Mesenteric fat pad (tissue), 1 donor: ENCODE measurements at places on chromosomes 16 and 17. TPM values are rescaled to one million over a fixed set of nuclear protein-coding genes. Genes with fewer than 3 reads are reported as not detected.

GRCh38 chr17:76542984-76543383 lies 3.1 kb downstream of the PRCD start:
- DNase-seq = no peak

DNA sequence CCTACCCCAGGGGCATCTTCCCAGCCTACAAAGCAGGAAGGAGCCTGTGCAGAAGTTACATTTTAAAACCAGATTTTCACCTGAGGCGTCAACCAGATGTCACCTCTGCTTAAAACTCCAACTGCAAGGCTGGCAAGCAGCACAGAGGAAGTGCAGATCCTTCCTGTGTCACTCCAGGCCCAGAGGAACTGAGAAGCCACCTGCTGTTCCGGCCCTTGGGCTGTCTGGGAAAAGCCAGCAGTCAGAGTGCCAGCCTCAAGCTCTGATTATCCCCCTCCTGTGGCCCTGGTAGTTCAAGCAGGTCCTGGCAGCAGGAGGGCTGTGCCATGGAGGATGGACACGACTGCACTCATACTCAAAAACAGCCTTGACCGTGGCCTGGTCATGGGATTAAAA lies 10.2 kb downstream of the POLR2C start:
- no peak for DNase-seq

DNA sequence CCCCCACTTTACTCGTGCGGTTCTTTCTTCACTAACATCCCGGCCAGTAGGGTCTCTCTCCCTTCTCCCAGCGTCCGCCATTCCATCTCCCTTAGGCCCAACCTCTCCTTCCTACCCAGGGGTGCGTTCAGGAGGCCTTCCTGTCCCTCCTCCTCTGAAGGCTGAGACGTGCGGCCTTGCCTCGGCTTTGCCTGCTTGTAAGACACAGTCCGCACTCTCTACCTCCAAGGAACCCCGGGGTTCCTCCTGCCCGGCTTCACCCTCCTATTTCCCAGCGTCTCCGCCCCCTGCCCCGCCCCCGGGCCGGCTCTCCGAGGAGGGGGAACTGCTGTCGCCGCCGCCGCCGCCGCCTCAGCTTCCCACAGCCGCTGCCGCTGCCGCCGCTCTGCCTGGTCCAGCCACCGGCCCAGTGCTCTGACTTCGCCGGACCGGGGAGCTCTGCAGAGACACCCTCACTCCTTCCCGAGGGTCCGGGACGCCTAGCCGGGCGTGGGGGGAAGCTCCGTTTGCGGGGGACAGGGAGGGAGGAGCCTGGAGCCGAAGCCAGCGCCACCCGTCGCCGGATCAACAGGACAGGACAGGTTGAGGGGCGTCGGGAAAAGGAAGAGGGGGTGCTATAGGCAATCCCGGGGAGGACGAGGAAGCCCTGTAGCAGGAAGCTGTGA lies 1.2 kb upstream of the FGF11 start:
- DNase-seq = peak; percentile 94

DNA sequence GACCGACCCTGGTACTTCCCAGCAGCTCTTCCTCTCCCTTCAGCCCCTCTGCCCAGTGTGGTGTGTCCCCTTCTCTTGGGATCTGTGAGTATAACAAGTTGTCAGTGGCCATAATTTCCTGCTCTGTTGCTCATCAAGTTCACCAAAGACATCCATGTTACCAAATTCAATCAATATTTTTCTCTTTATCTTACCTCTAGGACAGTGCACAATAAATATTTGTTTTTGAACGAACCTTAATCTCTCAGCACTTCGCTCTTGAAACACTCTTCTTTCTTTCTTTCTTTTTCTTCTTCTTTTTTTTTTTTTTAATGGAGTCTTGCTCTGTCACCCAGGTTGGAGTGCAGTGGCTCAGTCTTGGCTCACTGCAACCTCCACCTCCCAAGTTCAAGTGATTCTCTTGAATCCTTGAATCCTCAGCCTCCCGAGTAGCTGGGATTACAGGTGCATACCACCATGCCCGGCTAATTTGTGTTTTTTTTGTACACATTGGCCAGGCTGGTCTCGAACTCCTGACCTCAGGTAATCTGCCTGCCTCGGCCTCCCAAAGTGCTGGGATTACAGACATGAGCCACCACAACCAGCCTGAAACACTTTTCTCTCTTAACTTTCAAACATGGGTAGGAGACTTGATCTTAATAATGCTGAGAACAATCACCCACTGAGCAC lies 2.7 kb upstream of the UMOD start:
- no peak for DNase-seq

DNA sequence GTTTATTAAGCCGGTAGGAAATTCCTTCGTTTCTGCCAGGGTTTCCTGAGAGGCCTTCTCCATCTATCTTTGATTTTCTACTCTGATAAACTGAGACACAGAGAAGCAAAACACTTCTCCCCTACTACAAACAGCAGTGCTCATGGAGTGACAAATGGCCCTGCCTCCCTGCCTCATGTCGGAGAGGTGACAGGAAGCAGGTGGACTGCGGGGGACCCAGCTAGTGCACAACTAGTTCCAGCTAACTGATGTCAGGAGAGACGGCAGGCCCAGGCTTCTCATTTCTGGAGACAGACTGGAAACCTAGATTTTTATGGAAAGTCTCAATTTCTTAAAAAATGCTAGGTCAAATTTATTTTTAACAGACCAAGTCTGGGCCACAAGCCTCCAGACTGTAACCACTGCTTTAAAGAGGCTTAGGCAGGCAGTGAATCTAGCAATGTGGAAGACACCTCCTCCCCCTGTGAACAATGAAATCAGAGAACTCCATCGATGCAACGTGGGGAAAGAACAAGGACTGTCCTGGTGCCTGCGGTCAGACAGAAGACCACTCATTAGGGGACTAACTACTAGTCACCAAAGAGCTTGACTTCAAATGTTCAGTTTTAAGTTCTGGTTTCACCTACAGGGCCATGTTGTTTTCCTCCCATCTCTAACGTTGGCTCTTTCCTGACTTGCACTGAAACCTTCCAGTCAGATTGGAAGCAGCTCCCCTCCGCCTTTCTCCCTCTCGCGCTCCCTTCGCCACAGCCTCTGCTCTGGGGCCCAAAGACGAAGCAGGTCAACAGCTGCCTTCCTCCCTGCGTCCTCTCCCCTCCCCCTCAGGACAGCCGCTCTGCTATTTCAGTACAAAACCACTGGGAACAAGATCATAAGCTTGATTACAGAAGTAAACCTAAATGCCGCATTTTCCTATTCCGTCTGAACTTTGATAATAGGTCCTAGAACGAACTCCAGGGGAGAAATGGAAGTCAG lies 17.6 kb downstream of the GTF3C1 start:
- DNase-seq = no peak

GRCh38 chr17:58421711-58422110 lies 4.4 kb upstream of the RNF43 start:
- DNase-seq = no peak

DNA sequence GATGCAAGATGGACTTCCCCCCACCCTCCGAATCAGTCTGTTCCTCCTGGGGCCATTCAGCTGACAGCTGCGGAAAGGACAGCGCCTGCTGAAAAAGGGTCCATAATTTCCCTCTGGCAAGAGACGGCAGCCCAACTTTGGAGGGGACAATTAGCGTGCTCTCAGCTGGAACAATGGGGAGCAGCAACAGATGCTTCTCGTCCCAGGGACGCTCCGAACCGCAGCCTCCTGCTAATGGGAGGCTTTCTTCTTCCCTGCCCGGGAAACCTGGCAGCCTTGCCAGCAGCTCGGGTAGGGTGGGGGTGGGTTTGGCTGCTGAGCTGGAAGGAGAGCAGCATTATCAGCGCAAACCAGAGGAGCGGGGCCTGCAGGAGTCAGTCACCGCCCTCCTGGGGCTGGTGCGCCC lies 500.0 kb upstream of the SALL1 start:
- DNase-seq = no peak

DNA sequence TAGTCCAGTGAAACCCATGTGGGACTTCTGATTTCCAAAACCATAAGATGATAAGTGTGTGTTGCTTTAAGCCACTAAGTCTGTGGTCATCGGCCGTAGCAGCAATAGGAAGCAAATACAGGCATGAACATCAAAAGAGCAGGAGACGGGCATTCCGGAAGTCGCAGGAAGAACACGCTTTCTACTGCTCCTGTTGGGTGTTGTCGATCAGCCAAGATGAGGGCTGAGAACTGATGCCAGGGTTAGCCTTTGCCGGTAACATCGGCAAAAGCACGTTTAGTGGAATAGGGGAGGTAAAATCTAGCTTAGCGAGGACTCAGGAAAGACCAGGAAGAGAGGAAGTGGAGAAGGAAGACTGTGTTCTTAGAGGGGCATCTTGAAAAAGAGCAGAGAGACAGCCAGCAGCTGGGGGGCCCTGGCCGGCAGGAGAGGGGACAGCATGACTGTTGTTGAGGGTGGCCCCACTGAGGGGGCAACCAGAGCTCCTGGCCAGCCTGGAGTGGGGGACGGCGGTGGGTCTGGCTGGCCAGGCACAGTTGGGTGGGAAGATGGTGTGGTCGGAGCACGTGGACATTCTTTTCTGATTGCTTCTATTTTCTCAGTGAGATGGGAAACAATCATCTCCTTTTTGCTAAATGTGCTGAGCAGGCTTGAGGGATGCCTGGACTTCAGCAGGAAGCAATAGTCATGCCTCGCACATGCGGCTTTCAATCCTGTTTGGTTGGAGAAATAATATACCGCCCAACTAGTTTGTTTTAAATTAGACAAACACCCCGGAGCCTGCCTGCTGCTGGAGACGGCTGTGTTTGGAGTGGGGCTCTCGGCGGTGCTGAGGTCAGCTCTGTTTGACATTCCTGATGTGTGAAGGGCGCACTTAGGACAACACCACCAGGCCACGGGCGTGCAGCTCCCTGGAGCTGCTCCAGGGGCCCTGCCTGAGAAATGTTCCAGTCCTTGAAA lies 109.9 kb downstream of the METRNL start:
- DNase-seq = peak; percentile 86

C16orf74 gene
- total RNA-seq = 3.1 TPM

FBXO39 gene
- total RNA-seq = 0.90 TPM

MYL11 gene
- total RNA-seq = not detected

ZNF688 gene
- 12.1 TPM for total RNA-seq

KLHL10 gene
- 0.74 TPM for total RNA-seq

CASKIN1 gene
- 0.06 TPM for total RNA-seq

KRT25 gene
- not detected for total RNA-seq

NXN gene
- 20.7 TPM for total RNA-seq

LDHD gene
- total RNA-seq = 10.2 TPM
